Kidney glomerular epithelial cell (primary cell): ENCODE measurements at places on chromosomes 6 and 20.

- DNase-seq: no peak
Measured at GRCh38 chr20:19027971-19028370, 184.5 kb upstream of the SLC24A3 start.

- no peak for DNase-seq
Measured at GRCh38 chr6:24642061-24642460, 3.9 kb downstream of the KIAA0319 start.

GRCh38 chr6:26097268-26097875 lies 10.1 kb downstream of the HFE start:
- DNase-seq: peak; percentile 64

GRCh38 chr6:33434961-33435360 lies 15.1 kb downstream of the SYNGAP1 start:
- DNase-seq: no peak

DNA sequence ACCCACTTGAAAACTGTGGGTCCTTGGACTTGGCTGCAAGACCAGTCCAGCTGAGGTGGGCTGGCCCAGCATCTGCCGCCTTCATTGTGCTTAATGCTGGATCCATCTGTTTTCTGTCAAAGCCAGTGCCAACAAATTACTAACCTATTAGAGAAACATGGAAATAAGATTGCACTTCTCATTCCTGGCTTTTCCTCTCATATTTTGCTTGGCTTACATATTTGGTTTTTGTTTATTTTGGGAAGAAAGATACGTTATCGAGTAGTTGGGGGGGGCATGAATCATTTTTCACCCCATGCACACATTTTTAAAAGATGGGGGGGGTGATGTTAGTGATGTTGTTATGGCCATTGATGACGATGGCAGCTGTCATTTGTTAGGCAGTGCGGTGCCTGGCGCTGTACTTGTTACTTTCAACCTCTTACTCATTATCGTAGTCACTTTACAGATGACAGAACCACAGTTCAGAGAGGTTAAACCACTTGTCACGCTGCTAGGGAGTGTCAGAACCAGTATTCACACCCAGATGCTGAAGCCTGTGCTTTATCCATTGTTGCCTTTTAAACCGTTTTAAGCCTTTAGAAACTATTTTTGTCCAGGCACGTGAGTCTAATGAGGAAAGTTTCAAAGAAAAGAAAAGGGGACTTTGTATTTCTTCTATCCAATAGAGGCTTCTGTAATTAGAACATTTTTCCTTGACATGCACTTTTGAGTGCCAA lies 180.0 kb downstream of the TMEM242 start:
- DNase-seq: peak; percentile 23

GRCh38 chr6:144353871-144354314 lies 68.8 kb downstream of the UTRN start:
- DNase-seq: no peak
